ENCODE measurements at places on chromosomes 3 and 15.

GRCh38 chr15:55267401-55268175, 22.0 kb downstream of the RAB27A start:
- peak; percentile 55 for DNase-seq

DNA sequence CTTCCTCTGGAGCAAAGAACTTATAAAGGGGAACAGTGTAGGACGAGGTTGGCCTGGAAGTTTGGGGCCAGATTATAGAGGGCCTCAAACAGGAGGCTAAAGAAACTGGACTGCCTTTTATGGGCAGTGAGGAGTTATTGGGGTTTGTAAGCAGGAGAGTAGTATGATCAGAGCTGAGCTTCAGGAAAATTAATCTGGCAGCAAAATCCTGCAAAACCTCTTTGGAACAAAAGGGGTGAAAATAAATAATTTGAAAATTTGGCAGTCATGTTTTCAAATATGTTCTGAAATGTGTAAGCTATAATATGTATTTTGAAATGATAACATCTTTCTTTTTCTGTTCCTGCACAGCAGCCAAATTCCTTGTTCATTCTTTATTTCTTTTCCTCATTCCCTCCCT, 164.9 kb downstream of the THSD4 start:
- no peak for DNase-seq

DNA sequence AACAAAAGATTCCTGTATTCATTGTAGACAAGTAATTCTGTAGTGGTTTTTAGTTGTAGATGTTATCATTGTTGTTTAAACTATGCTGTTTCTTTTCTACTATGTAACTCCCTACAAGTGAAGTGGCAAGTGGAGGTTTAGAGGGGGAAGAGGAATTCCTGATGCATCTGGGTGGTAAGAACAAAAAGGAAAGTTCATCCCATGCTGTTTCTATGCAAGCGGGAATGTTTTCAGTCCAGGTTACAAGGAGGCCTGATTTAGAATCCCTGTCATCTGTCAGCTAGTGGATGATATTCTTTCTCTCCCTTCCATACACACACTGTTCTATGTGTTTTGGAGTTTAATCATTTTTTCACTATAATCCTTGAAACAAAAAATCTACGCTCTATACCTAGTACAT, 67.4 kb downstream of the IMPG2 start:
- no peak for DNase-seq

- DNase-seq: no peak
These were observed 9.8 kb downstream of the SV2B start for GRCh38 chr15:91109885-91110284.

DNA sequence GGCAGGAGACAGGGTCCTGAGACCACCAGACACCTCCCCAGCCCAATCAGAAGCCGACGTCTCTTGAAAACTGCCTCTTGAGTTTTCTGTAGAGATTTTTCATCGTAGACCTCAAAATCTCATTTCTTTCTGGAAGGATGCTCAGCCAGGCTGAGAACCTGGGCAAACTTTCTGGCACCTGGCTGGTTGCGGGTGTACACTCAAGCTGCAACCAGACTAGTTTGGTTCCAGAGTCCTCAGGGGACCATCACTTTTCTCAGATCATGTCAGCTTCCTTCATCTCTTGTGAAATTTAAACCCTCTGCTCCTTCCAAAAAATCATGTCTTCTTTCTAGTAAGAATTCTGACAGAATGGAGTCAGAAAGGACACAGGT, 45.1 kb downstream of the CMTM7 start:
- DNase-seq: no peak

GRCh38 chr15:69787791-69788190, 309.9 kb downstream of the TLE3 start:
- DNase-seq: no peak

- DNase-seq: no peak
These were observed 591 bp upstream of the SLC25A20 start for GRCh38 chr3:48899273-48899672.

DNA sequence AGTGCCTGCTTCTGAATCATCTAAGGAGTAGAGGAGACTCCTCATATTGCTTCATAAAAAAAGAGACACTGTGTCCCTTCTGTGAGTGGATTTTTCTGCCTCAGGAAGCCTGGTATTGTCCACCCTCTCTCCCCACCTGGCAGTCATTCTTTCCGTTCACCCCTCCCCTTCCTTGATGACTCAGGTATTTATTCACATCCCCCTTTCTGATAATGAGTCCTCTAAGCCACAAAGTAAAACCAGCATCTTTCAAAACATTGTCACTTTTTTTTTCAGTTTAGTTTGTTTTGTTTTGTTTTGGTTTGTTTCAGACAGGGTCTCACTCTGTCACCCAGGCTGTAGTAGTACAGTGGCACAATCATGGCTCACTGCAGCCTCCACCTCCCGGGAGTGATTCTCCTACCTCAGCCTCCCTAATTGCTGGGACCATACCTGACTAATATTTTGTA, 65.2 kb upstream of the UBE2E1 start:
- no peak for DNase-seq

- DNase-seq: no peak
These were observed 94.7 kb downstream of the PLXNA1 start for GRCh38 chr3:127077505-127078064.

- DNase-seq: no peak
These were observed 95.8 kb upstream of the TGFBR2 start for GRCh38 chr3:30510596-30510995.

DNA sequence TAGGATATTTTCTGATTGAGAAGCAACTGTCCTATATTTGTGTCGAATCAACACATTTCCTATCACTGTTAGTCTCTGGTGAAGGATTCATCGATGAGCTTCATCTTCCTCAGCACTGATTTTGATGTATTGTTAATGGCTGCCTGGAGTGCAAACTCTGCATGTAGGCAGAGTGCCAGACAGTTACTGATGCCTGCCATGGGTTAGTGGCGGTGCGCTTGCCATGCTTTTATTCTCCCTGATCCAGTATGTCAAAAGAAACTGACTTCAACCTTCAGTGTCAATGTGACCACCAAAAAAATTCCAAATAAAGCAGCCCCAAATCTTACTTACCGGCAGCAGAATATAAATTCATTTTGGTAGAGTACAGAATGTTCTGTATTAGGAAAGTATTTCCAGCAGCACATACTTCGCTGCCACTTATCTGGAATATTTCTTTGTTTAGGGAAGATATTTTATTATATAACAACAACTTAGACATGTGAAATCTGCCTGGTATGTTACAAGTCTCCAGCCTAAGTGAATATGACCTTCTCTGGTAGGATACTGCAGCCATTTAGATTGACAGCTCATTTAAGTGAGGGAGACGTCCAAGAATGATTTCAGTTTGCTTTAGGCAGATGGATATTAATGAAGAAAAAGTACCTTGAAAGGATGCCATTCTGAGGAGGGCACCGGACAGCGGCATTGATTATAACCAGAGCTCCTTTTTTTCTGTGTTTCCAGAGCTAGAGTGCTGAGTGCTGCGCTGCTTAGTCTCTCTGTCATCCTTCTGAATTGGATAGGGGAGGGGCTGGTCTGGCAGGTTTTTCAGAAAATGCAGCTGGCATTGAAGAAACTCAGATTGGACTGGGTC, 59.9 kb downstream of the ARHGEF26 start:
- peak; percentile 34 for DNase-seq

GRCh38 chr15:95134431-95135110, 903.2 kb downstream of the MCTP2 start:
- no peak for DNase-seq

- no peak for DNase-seq
These were observed 40.6 kb downstream of the SLC25A26 start for GRCh38 chr3:66261355-66261754.

- peak; percentile 50 for DNase-seq
These were observed 21.8 kb upstream of the ERICH6 start for GRCh38 chr3:150725548-150725947.

DNA sequence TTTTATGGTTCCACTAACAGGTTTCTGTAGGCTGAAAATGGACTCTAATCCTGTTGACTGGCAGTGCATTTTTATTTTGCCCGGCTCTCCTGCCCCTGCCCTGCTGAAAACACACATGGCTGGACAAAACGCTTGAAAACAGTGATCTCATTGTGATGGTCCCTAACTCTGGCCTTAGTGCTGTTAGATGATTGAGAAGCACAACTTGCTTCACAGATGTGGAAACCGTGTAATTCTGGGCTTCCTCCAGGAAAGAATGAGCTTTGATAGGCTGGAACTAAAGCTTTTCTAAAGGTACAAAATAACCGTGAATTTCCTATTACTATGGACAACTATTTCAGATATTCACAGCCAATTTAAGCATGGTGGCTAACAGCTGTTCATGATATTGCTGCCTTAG, 121.4 kb downstream of the VGLL3 start:
- DNase-seq: no peak

DNA sequence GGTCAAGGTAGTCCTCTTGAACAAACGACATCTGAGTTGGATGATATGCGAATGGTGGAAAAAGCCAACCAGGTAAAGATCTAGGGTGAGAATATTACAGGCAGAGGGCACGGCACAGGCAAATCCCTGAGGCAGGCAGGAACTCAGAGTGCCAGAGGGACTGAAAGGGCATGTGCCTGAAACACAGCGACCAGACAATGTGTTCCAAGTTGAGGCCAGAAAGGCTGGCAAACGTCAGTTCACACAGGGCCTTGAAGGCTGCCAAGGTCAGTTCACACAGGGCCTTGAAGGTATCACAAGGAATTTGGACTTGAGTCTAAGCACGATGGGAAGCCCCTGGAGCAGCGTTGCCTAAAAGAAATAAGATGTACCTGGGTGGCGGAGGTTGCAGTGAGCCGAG, 20.1 kb downstream of the HES1 start:
- no peak for DNase-seq

DNA sequence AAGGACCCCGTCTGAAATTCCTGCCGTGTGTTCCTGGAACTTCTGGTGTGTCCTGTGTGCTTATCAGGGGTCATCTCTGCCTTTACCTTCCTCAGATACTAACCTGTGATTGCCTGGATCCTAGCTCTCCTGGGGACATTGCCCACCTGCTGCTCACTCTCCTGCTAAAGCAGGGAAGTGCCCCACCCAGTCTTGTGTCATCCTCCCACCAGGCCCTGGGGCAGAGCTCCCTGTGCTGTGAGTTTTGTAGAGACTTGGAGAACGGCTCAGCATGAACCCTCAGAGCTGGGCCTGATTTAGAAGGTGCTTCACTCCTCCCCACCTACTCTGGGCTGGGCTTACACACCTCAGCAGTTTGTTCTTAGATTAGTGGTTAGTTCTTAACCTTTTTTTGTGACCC, 3.8 kb upstream of the TMEM44 start:
- DNase-seq: no peak

GRCh38 chr3:156761007-156761406, 65.1 kb upstream of the LEKR1 start:
- no peak for DNase-seq

GRCh38 chr15:74982183-74982582, 13.2 kb upstream of the SCAMP5 start:
- no peak for DNase-seq

- DNase-seq: no peak
These were observed 227.2 kb upstream of the TBL1XR1 start for GRCh38 chr3:177424521-177424920.

GRCh38 chr3:160224256-160224655, 966 bp upstream of the C3orf80 start:
- no peak for DNase-seq

- peak; percentile 42 for DNase-seq
These were observed 2.8 kb downstream of the CLSTN2 start for GRCh38 chr3:139937674-139938279.

GRCh38 chr15:74042603-74043424, 39.5 kb downstream of the GOLGA6A start:
- no peak for DNase-seq

GRCh38 chr3:8491271-8492144, 10.1 kb upstream of the LMCD1 start:
- no peak for DNase-seq

Measured in mucosa of gallbladder (tissue), 1 donor.